IPS DF 6.9 (cell line): ENCODE measurements at places on chromosomes 6 and 20.

DNA sequence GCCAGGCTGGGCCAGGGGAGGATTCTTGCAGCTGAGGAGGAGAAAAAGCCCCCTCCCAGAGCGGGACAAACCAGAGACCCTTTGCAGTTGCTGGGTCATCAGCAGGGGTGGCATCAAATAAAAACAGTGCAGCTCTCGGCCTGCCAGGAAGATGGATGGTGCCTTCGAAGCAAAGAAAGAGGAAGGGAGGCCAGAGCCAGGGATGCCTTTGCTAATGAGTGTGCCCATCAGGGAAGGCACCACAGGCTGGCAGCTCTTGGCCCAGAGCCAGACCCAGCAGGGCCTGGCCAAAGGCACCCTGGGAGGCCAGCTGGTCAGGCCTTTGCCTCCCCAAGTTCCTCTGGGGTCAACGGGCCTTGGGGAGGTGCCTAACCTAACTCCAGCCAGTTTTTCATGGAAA lies 26.3 kb upstream of the ZNF318 start:
- no peak for DNase-seq

GRCh38 chr6:159729598-159730331 lies 2.5 kb downstream of the WTAP start:
- no peak for DNase-seq

DNA sequence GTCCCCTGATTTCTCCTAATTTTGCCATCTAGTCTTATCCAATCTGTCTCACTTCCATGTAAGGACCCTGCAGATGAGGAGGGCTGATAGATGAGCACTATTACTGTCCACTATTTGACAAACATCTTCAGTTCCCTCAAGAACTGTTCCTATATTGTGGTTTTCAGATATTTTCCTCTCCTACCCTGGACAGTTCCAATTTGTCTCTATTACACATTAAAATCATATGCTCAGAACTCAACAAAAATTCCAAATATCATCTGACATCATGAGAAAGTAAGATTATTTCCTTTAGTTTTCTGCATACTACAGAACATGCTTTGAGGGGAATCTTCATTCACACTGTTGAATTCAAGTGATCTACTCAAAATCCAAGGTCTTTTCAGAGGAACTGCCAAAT lies 265.6 kb upstream of the ARID1B start:
- DNase-seq, result no peak

- DNase-seq, result no peak
Observed at GRCh38 chr20:32278199-32278643, 770 bp downstream of the KIF3B start.

DNA sequence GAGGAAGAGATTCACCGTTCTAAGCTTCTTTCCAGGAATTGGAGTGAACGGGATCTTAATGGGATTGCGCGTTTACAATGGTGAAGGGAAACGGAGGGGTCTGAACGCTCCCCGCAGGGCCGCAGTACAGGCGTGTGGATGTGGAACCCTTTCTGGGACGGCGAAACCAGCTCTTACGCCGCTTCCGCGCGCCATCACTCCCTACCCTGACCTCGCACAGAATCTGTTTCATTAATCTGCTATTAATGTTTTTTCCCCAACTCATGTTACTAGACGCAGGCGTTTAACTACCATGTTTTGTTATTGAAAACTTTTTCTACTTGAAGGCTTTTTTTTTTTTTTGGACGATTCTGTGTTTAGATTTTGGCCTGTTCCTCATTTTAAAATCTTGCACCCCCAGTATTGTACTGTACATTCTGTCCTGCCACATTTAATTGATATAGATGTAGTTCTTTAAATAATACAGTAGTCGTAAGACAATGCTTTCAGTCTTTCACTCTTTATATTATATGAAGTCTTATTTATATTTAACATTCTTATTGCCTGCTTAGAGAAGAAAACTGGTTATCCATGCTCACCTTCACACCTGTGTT lies 696 bp upstream of the SUPT3H start:
- no peak for DNase-seq

DNA sequence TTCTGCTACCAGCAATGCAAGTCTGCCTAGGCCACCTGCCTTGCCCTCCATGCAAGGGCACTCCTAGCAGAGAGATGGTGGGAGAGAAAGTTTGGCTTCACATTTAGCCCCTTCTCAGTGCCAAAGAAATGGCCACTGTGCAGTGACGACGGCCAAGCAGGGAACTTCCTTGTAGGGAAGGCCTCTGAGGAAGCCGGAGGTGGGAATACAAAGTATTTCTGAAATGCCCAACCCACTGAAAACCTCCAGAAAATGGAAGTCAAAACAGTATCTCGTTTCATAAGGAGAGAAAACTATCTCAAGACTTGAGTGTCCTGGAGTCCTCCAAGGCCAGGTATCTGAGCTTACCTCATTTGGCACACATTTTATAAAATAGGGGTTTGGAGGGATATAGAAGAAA lies 42.7 kb downstream of the JAG1 start:
- no peak for DNase-seq

- DNase-seq, result no peak
Observed at GRCh38 chr20:62058941-62059340, 6.7 kb downstream of the TAF4 start.

DNA sequence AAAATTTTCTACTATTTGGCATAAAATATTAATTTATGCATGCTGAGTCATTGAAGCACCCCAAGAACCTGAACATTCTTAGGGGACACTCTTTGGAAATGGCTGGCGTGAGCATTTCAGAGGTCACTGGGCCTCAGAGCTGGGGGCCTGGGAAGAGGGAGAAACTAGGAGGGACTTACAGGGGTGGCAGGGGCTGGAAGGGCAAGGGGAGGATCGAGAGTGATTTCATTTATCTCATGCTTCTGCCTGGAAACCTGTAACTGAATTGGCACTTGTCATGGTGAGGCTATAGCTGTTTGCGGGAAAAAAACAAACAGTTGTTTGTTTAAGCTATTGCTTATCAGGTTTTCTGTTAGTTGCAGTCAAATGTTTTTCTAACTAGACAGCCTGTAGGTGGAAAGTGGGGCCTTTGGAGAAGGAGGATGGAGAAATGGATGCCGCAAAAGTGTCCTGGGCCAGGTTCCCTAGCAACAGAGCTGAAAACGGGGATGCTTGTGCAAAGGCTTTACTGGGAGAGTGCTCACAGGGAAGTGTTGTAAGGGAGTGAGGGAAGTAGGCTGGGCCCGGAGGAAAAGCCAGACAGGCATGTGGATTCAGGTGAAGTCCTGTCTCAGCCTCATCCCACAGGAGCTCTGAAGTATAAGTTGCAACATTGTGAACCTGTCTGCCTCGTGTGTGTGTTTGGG lies 36.4 kb upstream of the KAT14 start:
- no peak for DNase-seq

DNA sequence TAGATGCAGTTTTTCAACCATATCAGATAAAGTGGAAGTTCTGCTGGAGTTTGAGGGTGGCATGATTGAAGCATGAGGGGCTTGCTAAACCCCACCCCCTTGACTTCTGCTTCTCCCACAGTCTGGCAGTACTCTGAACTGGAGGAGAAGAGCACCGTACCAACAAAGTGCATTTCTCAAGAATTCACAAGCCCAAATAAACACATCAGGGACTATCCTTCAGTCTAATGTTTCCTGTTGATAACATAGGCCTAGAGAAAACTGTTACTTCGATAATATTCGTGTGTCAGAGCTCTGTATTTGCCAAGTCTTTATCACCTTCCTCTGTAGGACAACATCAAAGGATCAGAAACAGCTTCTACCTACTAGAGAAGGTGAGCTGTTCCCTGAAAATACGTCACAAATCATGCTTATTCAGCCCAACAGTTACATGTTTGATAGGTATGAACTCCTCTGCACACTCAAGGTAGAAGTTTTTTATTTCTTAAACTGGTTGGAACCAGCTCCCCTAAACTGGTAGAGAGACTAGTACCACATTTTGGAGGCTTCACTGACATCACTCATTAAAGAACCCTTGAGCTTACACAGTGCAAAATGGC lies 153.2 kb upstream of the PRND start:
- DNase-seq, result no peak

GRCh38 chr6:163999475-164000125 lies 585.1 kb downstream of the QKI start:
- no peak for DNase-seq

- DNase-seq, result no peak
Observed at GRCh38 chr6:149480502-149481280, 4.1 kb downstream of the ZC3H12D start.

DNA sequence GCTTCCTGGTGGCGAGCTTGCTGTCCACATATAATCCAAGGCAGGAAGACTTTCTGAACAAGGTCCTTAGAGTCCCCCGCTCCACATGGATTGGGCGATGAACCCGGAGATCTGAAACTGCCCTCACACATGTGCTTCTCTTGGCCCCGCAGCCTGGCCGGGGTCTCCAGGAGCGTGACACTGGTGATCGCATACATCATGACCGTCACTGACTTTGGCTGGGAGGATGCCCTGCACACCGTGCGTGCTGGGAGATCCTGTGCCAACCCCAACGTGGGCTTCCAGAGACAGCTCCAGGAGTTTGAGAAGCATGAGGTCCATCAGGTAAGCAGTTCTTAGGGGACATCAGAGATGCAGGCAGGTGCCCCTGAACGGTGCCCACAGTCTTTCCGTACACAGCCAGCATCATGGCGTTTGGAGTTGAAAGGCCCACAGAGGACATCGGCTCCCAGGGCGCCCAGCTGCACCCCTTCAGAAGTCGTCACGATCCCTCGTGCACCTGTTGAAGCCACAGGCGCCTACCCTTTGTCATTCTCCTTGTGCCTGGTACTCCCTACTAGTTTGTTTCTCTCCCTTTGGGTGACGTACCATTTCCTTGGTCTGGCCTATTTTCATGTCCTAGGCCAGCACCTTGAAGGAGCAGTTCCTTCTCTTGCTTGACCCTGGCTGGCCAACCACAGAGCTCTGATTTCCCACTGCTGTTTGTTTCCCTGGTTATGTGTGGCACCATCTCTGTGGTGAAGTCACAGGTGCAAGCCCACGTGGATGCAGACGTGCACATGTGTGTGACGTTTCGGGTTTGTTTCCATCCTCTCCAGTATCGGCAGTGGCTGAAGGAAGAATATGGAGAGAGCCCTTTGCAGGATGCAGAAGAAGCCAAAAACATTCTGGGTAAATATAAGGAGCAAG lies 43.3 kb upstream of the IRF4 start:
- DNase-seq, result no peak

- no peak for DNase-seq
Observed at GRCh38 chr6:16267428-16268263, 29.3 kb downstream of the GMPR start.

- DNase-seq, result no peak
Observed at GRCh38 chr6:161035182-161035980, 43.8 kb downstream of the MAP3K4 start.

DNA sequence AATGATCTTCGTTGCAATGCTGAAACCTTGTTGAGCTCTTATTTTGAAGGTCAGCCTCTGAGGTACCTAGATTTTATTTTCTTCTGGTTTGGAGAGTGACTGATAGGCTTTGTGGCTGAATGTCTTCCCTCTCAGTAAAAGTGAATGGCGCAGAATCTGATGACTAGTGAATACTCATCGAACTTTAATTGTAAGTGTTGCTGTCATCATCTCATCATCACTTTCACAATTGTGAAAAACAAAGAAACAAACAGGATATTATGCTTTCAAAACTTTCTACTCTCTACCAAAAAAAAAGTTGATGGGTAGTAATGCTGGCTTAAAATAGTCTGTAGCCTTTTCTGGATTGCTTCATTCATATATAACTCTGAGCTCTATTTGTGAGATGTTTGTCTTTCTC lies 239.5 kb upstream of the RAB32 start:
- no peak for DNase-seq

DNA sequence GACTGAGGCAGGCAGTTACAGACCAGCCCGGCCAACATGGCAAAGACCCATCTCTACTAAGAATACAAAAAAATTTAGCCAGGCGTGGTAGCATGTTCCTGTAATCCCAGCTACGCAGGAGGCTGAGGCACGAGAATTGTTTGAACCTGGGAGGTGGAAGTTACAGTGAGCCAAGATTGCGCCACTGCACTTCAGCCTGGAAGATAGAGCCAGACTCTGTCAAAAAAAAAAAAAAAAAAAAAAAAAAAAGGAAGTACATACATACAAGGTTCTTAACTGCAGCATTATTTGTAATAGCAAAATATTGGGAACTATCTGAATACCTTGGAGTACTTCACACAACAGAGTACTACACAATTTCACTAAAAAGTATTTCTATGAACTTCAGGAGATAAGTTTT lies 183.5 kb upstream of the OLIG3 start:
- no peak for DNase-seq

GRCh38 chr6:154297721-154298120 lies 58.9 kb downstream of the IPCEF1 start:
- no peak for DNase-seq

DNA sequence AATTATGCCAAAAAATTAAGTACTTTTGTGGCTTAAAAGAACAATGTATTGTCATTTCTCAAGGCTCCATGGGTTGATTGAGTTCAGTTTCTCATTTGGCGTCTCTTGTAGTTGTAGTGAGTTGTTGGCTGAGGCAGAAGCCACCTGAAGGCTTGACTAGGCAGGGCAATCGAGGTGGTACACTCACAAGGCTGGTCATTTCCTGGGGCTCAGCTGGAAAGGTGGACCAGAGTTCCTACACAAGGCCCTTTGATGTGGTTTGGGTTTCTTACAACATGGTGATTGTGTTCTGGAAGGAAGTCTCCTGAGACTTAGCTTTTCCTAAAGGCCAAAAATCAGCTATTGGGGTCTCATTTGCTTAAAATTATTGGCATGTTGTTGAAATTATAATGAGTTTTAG lies 22.6 kb downstream of the MAS1 start:
- DNase-seq, result no peak

DNA sequence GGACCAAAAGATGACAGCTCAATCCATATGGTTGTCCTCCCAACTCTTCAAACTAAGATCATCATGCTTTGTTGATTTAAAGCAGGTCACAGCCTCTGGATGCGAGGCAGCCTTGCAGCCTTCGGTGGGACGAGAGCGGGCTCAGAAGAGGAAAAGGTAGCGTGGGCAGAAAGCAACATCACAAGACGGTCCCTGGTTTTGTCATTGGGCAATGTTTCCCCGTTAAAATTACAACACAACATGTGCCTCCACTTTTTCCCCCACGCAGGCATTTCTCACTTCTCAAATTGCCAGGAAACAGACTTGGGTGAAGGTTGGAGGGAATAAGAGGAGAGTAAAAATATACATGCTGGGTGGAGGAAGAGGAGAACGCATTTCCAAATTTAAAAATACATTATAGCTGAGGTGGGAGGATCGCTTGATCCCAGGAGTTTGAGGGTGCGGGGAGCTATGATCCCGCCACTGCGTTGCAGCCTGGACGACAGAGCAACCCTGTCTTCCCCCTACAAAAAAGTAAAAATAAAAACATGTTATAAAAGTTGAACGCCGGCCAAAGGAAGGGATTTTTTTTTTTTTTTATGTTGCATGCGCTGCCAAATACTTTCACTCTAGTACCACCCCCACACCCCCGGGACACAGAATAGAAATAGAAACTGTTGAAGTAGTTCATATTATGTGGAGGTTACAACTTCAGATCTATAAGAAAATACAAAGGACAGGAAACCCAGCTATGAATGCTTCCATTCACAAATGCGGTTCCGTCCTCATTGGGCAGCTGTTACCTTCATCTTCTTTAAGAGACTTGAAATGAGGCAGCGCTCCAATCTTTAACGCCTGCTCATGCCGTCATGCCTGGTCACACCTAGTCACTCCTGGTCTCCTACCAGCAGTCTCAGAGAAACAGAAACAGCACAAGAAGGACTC lies 13.9 kb upstream of the NAA20 start:
- no peak for DNase-seq
